Dorsolateral prefrontal cortex (tissue), 122 donors: ENCODE measurements at places on chromosomes 11 and 22.

- no peak for DNase-seq
These were observed 679.9 kb downstream of the KCNA4 start for GRCh38 chr11:29336727-29337575.

GRCh38 chr11:62665599-62666258, 617 bp downstream of the CSKMT start:
- DNase-seq = peak; percentile 68

- no peak for DNase-seq
These were observed 800.9 kb downstream of the BRD1 start for GRCh38 chr22:49026494-49027367.

GRCh38 chr11:130779943-130780342, 136.3 kb downstream of the SNX19 start:
- no peak for DNase-seq
